ENCODE measurements at places on chromosomes 6 and 20. TPM values are rescaled to one million over a fixed set of nuclear protein-coding genes. Genes with fewer than 3 reads are reported as not detected.

DNA sequence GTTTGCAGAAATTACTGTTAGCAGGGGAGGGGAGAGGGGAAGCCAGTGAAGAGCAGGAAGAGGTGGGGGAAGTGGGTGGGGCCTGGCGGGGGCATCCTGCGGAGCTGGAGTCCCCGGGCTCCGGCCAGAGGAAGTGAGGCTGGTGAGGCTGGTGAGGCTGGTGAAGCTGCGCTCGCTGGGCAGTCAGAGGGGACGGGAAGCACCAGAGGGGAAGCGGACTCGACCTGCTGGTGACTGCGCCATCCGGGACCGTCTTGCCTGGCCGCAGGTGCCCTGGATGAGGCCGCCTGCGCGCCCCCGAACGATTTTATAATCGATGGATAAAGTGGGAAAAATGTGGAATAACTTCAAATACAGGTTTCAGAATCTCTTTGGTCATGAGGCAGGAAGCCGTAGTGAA, 635.3 kb upstream of the MARCKS start:
- no peak for DNase-seq

- DNase-seq, result no peak
Measured at GRCh38 chr6:15715851-15716250, 53.0 kb upstream of the DTNBP1 start.

DNA sequence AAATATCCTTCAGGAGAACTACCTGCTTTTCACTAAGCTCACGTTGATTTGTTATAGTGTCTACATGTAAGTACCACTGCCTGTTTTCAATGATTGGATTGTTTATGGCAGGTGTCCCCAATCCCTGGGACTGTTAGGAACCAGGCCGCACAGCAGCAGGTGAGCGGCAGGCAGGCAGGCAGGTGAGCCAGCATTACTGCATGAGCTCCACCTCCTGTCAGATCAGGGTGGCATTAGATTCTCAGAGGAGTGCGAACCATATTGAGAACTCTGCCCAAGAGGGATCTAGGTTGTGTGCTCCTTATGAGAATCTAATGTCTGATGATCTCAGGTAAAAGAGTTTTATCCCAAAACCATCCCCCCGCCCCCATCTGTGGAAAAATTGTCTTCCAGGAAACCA, 303.3 kb downstream of the EYA4 start:
- DNase-seq, result no peak

- DNase-seq, result no peak
Measured at GRCh38 chr6:47670851-47671250, 27.5 kb upstream of the ADGRF4 start.

DNA sequence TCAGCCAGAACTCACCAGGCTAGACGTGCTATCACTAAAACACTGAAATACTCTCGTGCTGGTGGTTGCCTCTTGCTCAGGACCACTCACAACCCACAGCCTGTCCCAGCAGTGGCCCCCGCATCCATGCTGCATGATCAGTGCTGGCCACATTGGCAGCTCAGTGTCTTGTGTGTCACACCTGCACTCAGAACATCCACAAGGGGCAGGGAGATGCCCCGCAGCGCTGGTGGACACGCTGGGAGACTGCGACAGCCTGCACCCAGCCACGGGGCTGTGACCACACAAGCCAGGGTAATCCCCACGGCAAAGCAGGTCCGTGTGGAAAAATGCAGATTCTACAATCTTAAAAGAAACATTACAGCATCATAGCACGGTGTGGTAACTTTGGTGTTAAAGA, 23.9 kb upstream of the APMAP start:
- no peak for DNase-seq

GRCh38 chr6:130366107-130367005, 539 bp downstream of the TMEM200A start:
- peak; percentile 52 for DNase-seq

DNA sequence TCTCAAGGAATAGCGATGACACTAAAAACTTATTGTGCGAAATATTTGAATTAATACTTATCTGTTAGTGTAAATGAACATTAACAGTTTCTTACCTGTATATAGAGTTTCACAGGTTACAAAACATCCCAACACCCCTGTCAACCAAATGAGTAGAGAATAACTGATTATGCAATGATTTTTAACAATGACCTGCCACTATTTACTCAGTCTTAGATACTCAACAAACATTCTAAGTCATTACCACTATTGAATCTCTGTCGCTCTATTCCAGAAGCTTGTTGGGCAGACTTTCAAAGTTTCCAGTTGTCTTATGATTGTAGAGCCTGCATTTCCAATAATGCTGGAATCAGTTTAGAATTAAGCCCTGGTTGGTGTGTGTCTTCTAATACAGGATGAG, 85.5 kb downstream of the RNF182 start:
- DNase-seq, result no peak

DNA sequence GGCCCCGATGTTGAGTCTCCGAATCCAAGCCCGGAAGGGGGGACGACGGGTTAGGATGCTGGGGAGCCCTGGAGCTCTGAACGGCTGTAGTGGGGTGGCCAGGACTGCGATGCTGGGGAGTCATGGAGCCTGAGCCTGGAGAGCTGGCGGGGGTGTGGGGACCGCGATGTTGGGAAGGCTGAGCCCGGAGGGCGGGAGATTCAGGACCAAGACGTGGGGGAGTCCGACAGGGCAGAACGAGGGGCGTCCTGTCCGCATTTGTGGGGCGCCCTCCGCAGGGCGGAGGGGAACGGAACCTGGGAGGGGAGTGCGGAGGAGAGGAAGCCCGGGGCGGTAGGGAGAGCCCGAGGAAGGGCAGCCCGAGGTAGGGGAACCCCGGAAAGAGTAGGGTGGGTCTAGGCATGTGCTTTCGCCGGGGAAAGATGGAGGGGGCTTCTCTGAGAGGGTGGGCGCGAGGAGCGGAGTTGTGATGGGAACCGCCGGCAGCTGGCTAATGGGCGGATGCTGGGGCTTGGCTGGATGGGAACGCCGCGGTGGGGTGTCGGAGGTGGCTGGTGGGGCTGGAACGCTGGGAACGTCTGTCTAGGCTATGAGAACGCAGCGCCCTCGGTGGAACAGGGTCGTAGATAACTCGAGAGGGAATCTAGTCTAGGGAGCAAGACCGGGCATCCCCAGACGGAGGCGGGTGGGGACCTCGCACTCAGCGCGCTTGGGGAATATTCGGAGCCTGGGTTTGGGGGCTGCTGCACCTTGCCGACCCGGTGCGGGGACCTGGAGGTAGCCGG, 684 bp downstream of the PAQR8 start:
- no peak for DNase-seq

GRCh38 chr6:105015482-105015881, 58.6 kb downstream of the LIN28B start:
- DNase-seq, result no peak

GRCh38 chr6:44284121-44284520, 13.9 kb downstream of the TMEM151B start:
- no peak for DNase-seq

The PERP gene
- 3.9 TPM for total RNA-seq

The VPS52 gene
- total RNA-seq, result 72.3 TPM

The RAB44 gene
- total RNA-seq, result not detected

The ME1 gene
- total RNA-seq, result 0.88 TPM

The OPRL1 gene
- total RNA-seq, result 1.8 TPM
